ENCODE measurements at places on chromosomes 7 and 10. TPM values are rescaled to one million over a fixed set of nuclear protein-coding genes. Genes with fewer than 3 reads are reported as not detected.

Gene ATG9B
- total RNA-seq, result 1.2 TPM

Gene ZPBP
- not detected for total RNA-seq

Gene SYNPO2L
- not detected for total RNA-seq

Gene CPSF4
- total RNA-seq, result 24.5 TPM

Gene INHBA
- 67.4 TPM for total RNA-seq

Gene PDAP1
- total RNA-seq, result 26.3 TPM

Measured in smooth muscle cell of the pulmonary artery (primary cell).